ENCODE measurements at places on chromosomes 6 and 20.

DNA sequence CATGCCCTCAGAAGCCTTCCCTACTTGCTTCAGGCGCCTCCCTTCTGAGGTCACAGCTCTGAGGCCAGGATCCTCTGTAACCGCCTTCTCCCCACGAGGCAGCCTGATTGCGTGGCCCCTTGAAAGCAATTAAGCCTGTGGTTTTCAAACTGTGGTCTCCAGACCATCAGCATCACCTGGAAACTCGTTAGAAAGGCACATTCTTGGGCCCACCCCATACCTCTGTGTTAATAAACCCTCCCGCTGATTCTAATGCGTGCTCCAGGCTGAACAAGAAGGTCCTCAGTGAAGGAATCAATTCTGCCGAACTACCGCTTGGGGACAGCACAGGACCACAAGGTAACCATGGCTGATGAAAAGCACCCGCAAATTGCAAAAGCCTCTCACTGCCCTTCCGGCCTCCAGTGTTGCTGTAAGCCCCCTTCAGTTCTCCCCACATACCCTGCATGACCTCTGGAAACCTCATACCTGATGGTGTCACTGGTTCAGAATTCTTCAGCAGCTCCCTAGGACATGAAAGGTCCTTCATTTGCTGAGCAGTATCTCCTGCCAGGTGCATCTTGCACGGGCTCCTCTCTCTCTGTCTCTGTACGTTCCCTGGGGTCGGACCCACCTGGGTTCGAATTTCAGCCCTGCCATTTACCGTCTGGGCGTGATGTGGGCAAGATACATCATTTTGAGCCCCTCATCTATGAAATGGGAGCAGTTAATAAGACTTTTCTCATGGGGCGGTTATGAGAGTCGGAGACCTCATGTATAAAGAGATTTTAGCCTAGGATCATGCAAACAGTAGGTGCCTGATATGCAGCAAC lies 93.3 kb upstream of the RNF24 start:
- peak; percentile 27 for DNase-seq

GRCh38 chr20:38962044-38962927 lies at the start of gene DHX35:
TSS of gene DHX35 (plus strand) at chr20:38962344. CDS start at chr20:38962368, 24 bp downstream.
- DNase-seq: peak; percentile 99

- no peak for DNase-seq
These were observed 40.3 kb downstream of the KIF6 start for GRCh38 chr6:39684790-39685488.

DNA sequence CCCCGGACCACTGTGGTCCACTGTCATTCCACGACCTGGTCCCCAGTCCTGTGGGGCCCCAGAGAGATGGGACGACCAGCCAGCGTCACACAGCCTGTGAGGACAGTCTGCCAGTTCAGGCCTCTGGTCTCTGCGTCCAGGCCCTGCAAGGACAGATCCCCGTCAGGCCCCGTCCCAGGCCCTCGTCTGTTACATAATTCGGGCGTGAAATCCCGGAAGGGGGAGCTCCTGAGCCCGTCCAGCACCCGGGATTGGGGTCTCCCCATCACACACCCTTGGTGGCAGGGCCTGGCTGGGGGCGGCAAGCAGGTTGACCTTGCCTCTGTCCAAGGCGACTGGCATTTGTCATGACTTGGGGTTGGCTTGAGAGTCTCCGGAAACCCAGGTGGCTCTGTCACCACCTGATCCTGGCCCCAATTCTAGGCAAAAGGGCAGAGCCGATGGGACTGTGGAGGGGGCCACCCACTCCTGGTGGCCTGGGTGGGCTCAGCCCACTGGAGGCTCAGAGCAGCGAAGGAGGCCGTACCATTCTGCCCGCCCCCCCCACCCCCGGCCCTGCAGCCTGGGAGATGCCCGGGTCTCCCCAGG lies 73.8 kb upstream of the GATA5 start:
- DNase-seq: no peak

DNA sequence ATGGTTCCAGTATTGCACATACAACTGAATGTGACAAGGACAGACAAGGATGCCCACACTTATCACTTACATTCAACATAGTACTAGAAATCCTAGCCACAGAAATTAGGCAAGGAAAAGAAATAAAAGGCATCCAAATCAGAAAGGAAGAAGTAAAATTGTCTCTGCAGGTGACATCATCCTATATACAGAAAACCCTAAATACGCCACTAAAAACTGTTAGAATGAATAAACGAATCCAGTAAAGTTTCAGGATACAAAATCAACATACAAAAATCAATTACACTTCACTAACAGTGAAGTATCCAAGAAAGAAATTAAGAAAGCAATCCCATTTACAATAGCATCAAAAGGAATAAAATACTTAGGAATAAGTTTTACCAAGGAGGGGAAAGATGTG lies 66.1 kb downstream of the FAM217A start:
- DNase-seq: no peak

- no peak for DNase-seq
These were observed 107.2 kb downstream of the CHD6 start for GRCh38 chr20:41510847-41511450.

DNA sequence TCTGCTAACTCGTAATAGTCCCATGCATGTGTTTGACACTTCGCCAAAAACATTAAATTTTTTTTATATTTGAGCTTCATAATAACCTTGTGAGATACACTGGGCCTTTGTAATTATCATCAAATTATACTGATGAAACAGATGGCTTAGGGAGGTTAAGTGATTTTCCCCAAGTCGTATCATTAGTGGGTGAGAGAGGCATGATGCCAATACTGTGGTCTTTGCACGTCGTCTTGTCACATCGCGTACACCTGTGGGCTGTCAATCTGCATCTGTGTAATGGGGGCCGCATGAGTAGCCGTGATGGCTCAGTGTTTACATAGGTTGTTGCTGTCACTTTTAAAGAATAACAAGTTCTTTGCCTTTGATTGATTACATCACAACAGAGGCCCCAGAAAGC lies 1.7 kb downstream of the PRL start:
- DNase-seq: no peak

DNA sequence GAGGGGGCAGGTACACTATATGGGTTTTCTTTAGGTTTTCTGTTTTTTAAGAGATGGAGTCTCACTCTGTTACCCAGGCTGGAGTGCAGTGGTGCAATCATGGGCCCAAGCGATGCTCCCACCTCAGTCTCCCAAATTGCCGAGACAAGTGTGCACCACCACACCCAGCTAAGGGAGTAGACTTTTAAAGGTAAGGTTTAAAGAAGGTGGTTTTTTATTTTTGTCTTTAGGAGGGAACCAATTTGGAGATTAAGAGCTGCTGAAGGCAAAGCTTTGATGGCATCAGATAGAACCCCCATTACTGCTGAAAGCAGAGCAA lies 7.9 kb downstream of the SRSF6 start:
- DNase-seq: no peak

- peak; percentile 58 for DNase-seq
These were observed 22.7 kb upstream of the RNF24 start for GRCh38 chr20:4038047-4038459.

- DNase-seq: no peak
These were observed 110.4 kb downstream of the SAMD5 start for GRCh38 chr6:147618927-147619326.

GRCh38 chr20:63544958-63545516 lies 2.5 kb downstream of the SRMS start:
- no peak for DNase-seq

DNA sequence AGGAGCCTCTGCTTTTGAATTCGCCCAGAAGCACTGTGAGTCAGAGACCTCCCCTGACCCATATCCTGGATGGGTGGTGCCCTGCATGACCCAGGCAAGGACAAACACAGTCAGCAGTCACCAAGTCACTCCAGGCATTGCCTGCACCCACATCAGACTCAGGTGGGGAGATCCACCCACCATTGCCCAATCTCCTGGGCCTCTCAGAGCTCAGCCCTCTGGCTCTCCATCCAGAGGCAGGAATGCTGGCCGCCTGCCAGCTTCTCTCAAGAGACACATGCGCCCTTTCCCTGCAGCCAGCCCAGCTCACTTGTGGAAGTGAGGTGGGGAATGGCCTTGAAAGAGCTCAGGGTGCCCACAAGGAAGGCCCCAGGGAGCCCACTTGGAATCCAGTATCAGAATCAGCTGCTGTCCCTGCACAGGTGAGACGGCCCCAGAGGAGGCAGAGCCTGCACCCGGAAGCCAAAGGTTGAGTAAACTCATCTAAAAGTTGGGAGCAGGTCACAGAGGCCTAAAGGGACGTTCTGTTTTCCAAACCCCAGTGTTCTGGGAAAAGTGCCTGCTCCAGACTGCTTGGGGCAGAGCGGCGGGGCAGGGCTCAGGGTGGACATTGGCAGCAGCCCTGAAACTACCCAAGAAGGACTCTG lies 129.8 kb downstream of the PREX1 start:
- no peak for DNase-seq

GRCh38 chr6:72944660-72945059 lies 280.6 kb downstream of the KHDC1L start:
- DNase-seq: no peak

DNA sequence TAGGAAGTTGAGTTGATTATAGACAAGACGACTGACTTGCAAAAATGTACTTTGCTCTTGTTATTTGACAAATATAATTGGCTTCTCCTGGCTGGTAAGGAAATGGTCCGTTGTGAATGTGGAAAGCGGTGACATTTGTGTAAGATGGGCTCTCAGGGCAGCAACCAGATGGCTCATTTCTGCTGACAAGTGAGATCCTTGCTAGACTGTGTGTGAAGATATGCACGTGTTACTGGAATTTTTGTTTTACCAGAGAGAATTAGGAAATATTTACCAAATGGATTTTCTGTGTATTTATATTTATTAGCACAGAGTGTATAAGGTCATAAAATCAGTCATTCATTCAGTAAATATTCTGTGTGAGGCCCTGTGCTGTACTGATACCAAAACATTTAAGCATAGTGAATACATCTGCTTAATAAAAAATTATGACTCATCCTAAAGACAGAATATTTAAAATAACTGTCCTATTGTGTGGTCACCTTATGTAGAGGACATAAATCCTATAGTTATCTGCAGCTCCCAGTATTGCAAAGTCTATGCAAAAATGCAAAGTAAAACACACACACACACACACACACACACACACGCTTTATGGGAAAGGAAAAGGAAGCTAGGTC lies 109.9 kb upstream of the ASF1A start:
- no peak for DNase-seq

DNA sequence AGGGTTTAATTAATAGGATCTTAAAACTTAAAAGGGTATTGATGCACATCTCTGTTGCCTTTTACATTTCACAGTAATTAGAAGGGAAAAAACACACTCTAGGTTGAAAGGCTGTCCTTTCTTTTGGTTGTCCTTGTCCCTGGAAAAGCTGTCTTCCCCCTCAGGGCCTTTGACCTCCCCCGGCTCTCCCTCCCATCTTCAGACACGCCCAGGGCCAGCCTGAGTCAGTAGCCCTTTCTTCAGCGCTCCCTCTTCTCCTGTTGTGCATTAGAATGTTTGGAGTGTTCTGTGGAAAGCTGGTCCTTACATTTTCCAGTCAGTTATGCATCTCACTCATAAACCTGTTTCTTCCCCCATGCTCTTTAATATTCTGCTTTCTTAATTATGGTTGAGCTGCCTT lies 157.0 kb downstream of the MTHFD1L start:
- no peak for DNase-seq

DNA sequence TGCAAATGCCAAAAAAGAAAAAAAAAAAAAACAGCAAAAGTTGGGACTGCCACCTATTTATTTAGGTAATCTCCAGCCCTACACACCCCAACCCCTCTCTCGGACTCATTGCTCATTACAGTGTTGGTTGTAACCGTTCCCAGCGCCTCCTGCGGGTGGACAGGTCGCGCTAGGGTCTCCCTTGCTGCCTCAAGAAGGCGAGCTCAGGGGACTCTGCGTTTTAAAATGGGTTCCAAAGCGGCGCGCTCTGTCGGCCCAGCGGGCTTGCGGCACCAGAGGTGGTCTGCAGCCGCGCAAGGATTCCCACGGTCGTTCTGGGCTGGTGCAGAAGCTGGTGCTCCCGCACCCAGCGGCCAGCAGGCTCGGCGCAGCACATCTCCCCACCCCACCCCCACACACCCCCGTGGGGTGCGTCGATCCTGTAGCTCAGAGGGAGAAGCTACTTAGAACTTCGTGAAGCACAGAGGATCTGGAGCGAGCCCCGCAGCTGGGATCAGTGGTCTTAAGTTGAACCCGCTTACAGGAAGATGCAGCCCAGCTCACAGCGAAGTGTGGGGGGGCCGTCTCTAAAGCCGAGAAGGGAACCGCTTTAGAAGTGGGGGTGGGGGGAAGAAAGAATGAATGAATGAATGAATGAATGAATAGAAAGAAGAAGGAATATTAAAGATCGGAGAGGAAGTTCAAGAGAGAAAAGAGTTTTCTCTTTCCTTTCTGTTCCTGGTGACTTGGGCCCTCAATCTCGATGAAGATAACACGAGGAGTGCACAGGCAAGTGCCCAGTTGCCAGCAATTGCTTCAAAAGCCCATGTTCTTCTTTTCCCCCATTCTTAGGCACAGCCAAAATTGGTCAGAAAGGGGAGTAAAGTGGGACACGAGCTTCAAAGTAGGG lies 780 bp downstream of the TFAP2A start:
- DNase-seq: no peak

- DNase-seq: no peak
These were observed 86.7 kb downstream of the GMDS start for GRCh38 chr6:2158596-2159271.

- peak; percentile 70 for DNase-seq
These were observed 24.5 kb downstream of the ILRUN start for GRCh38 chr6:34671801-34672656.

- no peak for DNase-seq
These were observed 99.2 kb upstream of the TMEM181 start for GRCh38 chr6:158460602-158461169.

GRCh38 chr6:14408446-14408845 lies 290.9 kb downstream of the CD83 start:
- no peak for DNase-seq

DNA sequence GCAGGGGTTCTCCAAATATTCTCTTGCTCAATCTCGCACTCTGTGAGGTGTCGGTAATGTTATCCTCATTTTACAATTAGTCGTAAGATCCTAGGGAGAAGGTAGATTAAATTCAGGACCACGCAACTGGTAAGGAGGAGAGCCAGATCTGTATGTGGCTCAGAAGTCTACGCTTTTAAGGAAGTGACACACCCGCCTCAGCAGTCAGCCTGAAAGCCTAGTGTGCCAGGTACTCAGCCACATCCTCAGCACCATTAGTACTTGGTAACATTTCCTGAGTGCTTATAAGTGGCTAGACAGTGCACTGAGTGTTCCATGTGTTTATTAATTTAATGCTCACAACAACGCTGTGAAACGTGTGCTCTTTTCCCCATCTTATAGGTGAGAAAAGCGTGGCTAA lies 63.7 kb downstream of the DHX35 start:
- DNase-seq: no peak
